Thyroid gland (tissue), 4 donors: ENCODE measurements at places on chromosomes 16 and 17. TPM values are rescaled to one million over a fixed set of nuclear protein-coding genes. Genes with fewer than 3 reads are reported as not detected.

CTNS gene
- 24.8 TPM for total RNA-seq

RAC3 gene
- 16.4 TPM for total RNA-seq

DNA sequence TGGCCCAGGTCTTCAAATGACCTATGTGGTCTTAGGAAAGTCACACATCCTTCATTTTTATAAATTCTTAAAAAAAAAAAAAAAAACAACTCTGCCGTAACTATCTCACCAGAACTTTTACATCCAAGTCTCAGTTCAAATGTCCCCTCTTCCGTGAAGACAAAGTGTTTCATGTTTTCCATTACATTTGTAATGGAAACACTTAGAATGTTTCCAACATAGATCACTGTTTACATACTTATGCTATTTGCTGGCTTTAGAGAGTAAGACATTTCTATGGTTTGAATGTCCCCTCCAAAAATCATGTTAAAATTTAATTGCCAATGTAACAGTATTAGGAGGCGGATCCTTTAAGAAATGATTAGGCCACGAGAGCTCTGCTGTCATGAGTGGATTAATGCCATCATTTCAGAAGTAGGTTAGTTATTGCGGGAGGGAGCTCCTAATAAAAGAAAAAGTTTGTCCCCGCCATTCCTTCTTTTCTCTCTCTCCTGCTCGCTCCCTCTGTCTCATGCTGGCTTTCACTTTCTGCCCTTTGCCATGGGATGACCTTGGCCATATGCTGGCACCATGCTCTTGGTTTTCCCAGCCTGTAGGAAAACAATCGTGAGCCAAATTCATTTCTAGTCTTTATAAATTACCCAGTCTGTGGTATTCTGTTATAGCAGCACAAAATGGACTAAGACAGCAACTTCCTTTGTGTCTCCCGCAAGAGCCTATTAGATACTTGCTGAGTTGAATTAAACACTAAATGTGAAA, 887.8 kb upstream of the SOX9 start:
- no peak for DNase-seq

- DNase-seq: no peak
Measured at GRCh38 chr17:67165201-67165600, 79.8 kb downstream of the HELZ start.

CCDC182 gene
- not detected for total RNA-seq

PDE6G gene
- not detected for total RNA-seq

DNA sequence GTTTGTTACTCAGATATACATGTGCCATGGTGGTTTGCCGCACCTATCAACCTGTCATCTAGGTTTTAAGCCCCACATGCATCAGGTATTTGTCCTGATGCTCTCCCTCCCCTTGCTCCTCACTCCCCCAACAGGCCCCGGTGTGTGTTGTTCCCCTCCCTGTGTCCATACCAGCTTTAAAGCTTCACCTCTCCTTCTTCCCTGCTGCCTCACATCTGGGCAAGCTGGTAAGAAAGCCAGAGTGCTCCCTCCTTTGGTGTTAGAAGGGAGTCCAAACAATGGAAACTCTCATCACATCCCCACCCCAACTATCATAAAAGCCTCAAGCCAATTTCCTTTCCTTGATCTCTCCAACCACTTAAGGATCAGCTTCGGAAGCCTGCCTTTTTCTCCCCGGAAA, 1115.6 kb upstream of the GOT2 start:
- DNase-seq: no peak

TP53TG3B gene
- total RNA-seq: not detected

GRCh38 chr17:29292992-29293889, 707 bp downstream of the NUFIP2 start:
- DNase-seq: peak; percentile 66
